Fibroblast of the aortic adventitia (primary cell): ENCODE measurements at places on chromosomes 16 and 17. TPM values are rescaled to one million over a fixed set of nuclear protein-coding genes. Genes with fewer than 3 reads are reported as not detected.

- DNase-seq, result no peak
Observed at GRCh38 chr16:8990445-8990844, 26.7 kb upstream of the USP7 start.

GRCh38 chr16:8730335-8730915, 56.0 kb downstream of the ABAT start:
- no peak for DNase-seq

Gene USP43
- not detected in 2 replicates for total RNA-seq

Gene KCNJ12
- total RNA-seq, result 1.7 and 2.7 TPM in 2 replicates

Gene TNFRSF13B
- total RNA-seq, result not detected in 2 replicates

Gene CYB5B
- 31.0 and 99.4 TPM in 2 replicates for total RNA-seq

DNA sequence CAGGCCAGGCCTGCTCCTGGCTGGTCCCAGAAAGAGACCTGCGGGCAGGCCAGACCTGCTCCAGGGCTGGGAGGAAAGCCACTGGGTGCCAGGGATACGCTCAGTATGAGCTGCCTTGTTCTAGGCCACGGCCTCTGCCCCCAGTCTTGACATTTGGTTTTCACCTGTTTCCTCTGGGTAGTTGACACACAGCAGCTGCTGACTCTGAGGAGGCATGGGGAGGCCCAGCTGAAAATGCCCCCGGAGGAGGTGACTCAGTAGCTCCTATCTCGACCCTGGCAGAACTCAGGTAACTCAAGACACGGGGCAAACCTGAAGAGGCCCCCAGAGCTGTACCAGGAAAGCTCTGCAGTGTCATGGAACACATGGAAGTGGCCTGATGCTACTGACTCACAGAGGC, 13.9 kb upstream of the ADGRG1 start:
- no peak for DNase-seq

- DNase-seq, result peak; percentile 41
Observed at GRCh38 chr16:57277586-57277985, 6.9 kb downstream of the PLLP start.

DNA sequence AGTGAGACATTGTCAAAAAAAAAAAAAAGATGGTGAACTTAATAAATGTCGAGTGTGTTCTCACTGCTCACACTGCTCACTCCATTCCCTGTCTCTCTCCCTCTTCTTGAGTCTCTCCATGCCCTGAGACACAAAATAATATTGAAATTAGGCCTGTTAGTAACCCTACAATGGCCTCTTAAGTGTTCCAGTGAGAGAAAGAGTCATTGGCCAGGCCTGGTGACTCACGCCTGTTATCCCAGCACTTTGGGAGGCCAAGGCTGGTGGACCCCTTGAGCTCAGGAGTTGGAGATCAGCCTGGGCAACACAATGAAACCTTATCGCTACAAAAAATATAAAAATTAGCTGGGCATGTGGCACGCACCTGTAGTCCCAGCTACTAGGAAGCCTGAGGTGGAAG, 16.2 kb upstream of the CSF3 start:
- no peak for DNase-seq

- DNase-seq, result peak; percentile 84
Observed at GRCh38 chr17:2214929-2215615, 88.5 kb downstream of the SMG6 start.

DNA sequence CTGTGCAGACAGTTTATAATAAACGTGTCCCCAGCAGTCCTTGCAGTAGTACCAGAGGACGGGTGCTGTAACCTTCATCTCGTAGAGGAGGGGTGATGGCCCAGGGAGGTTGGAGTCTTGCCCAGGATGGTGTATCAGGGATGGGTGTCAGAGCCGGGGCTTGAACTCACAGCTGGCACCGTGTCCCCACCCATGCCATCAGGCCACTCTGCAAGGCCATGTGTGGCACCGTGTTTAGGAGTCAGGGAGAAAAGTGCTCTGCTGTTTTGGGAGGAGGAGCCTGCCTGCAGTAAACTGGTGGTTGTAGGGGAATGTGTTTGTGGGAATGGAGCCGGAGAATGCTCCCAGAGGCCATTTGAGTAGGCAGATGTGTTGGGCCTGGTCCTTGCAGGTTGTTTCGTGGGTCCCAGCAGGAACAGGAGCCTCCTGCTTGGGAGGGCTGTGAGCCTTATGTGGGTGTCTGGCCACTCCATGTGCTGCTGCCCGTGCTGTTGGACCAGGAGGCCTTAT, 1.7 kb downstream of the ADORA2B start:
- DNase-seq, result peak; percentile 27

Gene SPN
- not detected in 2 replicates for total RNA-seq

Gene KANSL1
- 63.2 and 218 TPM in 2 replicates for total RNA-seq

GRCh38 chr16:87854907-87855683, 14.2 kb downstream of the SLC7A5 start:
- no peak for DNase-seq

GRCh38 chr16:47905771-47906170, 250.0 kb downstream of the ABCC12 start:
- DNase-seq, result no peak

DNA sequence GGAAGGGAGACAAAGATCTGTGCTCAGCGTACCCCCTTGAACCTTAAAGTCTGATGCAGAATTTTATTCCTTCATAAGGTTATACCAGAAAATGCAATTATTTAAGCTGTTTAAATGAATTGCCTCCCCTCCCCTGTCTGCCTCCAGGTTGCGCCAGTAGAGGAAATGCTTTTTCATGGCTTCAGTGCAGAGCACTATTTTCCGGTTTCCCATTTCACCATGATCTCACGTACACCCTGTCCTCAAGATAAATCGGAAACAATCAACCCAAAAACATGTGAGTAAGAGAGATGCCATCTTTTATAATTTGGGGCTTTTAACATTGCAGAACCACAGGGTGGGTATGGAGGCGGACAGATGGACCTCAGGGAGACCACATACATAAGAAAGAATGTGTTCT, 15.5 kb downstream of the IQCK start:
- DNase-seq, result no peak

Gene ARHGAP44
- 2.3 and 7.0 TPM in 2 replicates for total RNA-seq

- DNase-seq, result no peak
Observed at GRCh38 chr16:72241008-72241407, 69.1 kb upstream of the PMFBP1 start.

GRCh38 chr17:36829676-36830075, 107.6 kb upstream of the LHX1 start:
- no peak for DNase-seq
